ENCODE measurements at places on chromosomes 16 and 17.

DNA sequence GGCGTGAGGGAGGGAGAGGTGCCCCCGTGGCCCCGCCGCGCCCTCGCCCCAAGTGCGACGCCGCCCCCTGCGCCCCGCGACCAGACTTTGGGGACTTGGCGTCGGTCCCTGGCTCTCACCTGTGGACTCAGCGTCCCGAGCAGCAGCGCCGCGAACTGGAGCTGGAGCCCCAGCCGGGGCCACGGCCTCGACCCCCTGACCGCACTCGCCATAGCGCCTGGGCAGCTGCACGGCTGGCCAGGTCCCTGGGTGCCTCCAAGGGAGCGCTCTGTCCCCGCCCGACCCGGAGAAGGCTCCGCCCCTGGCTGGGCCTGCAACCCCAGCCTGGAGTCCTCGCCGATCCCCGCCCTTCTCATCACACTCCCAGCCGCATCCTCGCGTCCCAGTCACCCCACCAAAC, at the start of gene ERN2:
Gene ERN2, minus strand, starts transcription at position 247 of the 400 bp plus-strand sequence. Its CDS starts 35 bp downstream, at position 212.
- no peak for DNase-seq

DNA sequence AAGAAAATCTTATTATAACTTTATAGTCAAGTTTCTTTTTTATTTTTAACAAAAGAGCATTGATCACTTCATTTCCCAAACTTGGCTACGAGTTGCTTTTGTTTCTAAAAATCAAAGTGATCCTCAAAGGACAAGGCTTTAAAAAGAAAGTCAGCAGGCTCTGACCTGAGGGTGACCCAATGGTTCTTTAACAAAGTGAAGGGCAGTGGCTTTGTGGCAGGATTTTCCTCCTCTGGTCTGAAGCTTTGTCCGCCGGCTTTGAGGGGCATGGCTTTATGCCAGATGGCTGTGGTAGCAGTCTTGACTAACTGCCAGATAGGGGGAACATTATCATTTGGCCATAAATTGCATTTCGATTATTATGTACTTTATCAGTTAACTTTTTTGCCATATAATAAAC, 28.5 kb downstream of the IQCK start:
- DNase-seq: no peak

GRCh38 chr16:3518986-3519348, 18.2 kb downstream of the CLUAP1 start:
- no peak for DNase-seq

DNA sequence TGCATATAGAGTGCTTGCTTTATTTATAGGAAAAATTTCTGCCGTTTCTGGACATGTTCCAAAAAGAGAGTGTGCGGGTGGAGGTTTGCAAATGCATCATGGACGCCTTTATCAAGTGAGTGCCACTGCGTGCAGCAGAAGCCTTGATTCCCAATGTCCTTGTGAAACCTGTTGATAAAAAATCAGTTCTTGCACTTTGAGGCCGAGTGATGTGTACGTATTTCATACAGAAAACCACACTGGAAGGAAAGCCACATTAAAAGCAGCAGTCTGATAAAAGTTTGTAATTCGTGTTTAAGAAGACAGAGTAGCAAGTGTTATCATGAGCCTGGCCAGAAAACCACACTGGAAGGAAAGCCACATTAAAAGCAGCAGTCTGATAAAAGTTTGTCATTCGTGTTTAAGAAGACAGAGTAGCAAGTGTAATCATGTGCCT, 78.0 kb downstream of the KNOP1 start:
- DNase-seq: no peak
